ENCODE measurements at places on chromosomes 1 and 21.
A peak's percentile ranks its signal among the peaks of the same experiment; 100 is the strongest.

DNA sequence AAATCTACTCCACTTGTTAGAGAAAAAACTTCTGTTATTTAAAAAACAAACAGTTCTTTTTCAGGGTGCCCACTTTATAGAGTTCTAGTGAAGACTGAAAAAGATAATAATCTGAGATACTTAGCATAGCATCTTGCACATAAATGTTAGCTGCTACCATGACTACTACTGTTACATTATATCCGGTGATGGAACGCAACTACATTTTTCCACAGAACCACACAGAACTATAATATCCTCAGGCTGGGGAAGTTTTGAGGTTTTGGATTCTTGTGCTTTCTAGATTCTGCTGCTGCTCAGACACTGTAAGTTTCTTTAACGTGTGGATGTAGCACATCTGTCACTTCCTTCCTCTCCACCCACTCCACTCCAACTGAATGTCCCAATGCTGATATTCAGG, 110.3 kb downstream of the PTPN14 start:
- no peak for DNase-seq

DNA sequence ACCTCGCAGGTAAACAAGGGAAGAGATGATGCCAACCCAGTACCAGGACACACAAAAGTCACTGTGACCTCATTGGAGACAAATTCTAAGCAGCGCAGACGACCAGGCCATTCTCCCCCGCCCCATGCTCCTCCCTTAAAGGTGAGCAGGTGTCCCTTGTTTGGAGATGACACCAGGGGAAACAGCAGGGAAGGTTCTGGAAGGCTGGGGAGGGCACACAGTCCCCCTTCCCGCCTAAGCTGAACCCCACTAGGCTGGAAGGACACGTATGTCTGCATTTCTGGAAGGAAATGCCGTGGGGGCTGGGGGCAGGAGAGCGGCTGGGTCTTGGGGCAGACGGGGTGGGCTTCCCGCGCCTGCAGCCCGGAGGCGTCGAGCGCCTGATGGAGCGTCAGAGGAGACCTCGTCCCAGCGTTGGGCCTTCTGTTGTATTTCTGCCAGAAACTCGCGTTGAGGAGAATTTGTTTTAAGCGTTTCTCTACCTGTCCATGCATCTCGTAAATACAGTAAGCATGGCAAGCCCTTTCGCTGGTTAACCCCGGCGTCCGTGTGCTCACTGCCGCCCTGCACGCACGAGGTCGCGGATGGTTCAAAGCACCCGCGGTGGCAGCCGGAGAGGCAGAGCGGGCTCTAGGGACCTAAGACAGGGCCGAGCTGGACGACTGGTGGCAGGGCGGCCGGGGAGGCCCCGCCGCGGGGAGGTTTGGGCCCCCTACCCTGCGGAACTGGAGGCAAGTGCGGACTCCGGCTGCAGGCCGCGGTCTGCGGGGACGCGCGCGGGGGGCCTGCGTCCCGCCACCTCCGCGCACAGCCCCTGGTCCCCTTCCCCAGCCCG, 1.2 kb upstream of the LHX4 start:
- no peak for DNase-seq

GRCh38 chr21:32538147-32538792, 47.1 kb downstream of the TCP10L start:
- no peak for DNase-seq

- peak; percentile 61 for DNase-seq
These were observed 2.1 kb upstream of the AHDC1 start for GRCh38 chr1:27605796-27606707.

All from hematopoietic multipotent progenitor cell treated with erythropoietin and hydrocortisone succinate and interleukin-3 and kit ligand, for 8 days (in vitro differentiated cells).